ENCODE measurements at places on chromosomes 2 and 18.

- DNase-seq, result no peak
Measured at GRCh38 chr18:22932885-22933205, 283 bp upstream of the RBBP8 start.

DNA sequence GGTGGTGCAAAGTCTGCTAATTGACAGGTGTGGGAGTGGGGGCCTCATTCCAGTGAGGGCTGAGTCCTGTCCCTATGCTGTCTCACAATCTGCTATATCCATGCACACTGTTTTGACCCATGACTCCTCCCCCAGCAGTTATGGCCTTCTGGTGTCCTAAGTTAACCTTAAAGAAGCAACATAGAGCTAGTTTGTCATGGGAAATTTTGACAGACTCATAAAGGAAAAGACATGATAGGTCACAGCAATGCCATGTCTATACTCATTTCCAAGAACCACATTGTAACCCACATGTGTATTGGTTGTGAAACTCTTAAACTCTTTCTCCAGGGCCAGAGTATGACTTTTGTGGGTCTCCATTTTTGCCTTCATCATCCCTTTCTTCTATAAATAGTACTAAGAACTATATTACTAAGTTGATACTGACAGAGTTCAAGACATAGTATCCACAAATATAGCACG lies 78.2 kb upstream of the SLC1A4 start:
- no peak for DNase-seq

- no peak for DNase-seq
Measured at GRCh38 chr2:207813942-207814341, 44.2 kb upstream of the FZD5 start.

- DNase-seq, result no peak
Measured at GRCh38 chr2:216392945-216393840, 19.1 kb upstream of the SMARCAL1 start.

DNA sequence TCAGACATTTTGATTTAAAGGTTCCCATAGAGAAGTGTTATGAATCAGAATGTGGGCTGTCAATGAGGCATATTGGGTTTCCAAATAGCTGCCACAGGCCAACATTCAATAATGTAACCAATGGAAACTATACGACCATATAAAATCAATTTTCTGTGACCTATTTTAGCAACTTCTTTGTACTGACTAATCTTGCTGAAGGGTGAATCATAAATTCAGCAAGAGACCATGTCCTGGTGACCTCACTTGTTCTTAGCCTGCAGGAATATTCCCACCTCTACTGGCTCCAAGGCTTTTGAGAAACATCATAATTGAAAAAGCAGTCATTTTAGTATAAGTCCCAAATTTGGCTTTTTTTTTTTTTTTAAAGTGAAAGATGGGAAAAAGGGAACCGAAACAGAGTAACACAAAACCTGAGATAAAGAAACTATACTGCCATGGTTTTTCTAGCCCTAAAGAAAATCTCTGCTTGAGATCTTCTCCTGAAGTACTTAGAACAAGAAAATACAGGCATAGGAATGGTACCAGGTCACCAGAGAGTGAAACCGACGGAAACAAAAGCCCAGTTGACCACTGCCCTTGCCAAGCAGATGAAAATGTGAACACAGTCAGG lies 32.1 kb downstream of the PLEKHM3 start:
- DNase-seq, result no peak

DNA sequence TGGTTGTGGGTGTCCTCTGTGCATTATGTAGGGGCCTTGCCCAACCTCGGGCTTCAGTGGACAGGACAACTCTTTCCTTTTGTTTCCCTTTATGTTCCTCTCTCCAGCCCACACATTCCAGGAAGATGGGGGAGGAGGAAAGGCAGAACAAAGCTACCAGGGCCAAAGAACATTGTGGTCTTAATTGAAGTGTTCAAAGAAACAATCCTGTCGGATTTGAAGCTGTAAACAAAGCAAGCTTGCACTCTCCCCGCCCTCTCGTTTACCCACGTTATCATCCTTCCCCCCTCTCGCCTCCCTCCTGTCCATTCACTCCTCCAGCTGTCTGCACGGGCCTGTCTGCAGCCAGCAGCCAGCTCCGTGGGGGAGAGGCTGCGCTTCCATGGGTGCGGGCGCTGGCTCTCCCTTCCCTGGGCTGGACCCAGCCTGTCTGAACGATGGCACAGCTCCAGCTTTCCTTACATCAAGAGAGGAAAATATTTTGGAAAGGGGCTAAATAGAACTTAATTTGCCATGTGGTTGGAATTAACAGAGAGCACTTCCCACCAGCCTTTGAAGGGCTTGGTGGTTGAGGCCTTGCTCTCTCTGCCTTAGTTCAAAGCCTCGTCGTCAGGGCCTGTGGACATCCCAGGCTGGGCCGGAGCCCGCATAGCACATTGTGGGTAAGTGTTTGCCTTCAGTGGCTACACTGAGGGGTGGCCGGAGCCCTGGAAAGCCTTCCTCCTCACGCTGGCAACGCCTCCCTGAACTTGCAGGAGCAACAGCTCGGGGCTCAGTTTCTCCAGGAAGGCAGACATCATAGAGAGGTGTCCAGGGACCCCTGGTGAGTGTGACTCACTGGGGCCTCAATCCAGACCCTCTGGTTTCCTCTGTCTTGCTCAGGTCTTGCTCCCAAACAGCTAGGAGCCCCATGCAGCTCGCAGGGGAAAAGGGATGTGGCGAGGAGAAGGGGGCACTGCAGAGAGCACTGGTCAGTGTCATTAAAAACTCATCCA lies 60.6 kb upstream of the HS6ST1 start:
- no peak for DNase-seq

DNA sequence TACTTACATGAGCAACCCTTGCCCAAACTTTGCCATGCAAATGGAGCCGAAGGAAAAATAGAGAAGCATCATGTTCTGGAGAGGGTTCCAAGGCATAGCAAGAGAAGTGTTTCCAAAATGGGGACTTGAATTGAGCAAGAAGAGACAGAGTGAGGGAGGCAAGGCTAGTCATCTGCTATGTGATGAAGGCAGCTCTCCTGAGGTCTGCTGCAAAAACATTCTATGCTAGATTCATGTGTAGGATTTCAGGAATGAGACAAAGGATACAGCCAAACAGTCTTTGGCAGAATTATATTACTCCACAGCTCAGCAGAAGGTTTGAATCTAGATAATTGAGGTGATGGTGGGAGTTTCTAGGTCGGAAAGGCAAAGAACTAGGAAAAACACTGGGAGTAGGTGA lies 24.1 kb upstream of the MRPL19 start:
- DNase-seq, result no peak

DNA sequence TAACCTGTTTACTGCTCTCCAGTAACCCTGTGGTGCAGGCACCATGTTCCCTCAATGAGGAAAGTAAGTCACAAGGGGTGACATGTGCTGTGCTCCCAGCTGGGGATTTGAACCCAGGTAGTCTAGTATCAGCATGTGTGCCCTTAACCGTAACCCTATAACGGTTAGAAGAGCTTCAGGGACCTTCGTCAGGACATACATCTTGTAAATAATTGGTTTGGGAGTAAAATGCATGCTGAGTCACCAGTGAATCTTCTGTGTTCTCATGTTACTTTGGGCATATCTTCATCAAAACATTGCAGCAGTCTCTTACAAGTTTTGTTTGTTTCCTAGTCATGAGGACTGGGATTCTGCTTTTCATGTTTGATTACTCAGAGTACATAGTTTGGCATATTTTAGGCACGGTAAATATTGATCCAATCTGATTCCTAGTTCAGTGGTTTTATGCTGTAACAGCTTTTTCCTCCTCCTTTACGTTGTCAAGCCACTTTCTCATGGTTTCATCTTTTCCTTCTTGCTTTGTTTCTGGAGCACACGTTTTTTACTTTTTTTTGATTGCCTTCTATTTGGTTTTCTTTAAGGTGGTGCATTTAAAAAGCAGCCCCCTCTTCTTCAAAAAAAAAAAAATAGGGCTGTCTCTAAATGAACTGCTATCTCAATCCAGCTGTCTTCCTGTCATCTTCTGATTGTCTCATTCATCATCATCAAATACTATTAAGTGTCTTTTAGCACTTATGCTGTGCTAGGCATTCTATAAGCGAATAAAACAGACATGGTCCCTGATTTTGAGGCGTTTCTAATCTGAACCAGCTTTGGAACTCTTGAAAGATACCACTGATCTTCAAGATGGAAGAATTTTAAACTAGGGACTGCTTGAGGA lies 50.4 kb downstream of the CLIP4 start:
- peak; percentile 40 for DNase-seq

DNA sequence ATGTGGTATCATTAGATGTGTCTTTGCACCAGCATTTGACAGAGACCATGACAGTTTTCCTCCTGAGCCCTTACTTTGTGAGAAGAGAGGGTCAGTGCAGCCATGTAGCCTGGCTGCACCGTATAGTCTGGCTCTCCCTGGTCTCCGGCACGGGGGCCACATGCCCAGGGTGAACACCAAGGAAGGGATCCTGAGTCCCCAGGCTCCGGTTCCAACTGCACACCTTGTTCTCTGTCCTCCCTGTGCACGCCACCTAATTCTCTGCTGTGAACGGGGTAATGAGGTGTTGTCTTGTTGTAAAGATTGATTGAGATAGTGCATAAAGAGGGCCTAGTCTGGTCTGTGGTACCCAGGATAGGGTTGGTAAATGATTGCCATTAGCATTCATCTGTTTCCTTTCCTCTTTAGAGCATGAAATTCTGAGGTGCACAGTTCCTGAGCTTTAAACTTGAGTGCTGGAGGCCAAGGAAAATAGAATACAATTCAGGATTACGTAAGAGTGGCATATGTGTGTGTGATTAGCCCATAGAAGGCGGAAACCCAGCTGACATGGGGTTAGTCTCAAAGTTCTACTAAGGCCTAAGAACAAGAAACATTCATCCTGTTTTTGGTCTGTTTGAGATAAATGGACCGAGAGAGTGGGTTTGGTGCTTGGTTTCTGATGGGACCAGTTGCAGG lies 55.5 kb downstream of the NCK2 start:
- no peak for DNase-seq

DNA sequence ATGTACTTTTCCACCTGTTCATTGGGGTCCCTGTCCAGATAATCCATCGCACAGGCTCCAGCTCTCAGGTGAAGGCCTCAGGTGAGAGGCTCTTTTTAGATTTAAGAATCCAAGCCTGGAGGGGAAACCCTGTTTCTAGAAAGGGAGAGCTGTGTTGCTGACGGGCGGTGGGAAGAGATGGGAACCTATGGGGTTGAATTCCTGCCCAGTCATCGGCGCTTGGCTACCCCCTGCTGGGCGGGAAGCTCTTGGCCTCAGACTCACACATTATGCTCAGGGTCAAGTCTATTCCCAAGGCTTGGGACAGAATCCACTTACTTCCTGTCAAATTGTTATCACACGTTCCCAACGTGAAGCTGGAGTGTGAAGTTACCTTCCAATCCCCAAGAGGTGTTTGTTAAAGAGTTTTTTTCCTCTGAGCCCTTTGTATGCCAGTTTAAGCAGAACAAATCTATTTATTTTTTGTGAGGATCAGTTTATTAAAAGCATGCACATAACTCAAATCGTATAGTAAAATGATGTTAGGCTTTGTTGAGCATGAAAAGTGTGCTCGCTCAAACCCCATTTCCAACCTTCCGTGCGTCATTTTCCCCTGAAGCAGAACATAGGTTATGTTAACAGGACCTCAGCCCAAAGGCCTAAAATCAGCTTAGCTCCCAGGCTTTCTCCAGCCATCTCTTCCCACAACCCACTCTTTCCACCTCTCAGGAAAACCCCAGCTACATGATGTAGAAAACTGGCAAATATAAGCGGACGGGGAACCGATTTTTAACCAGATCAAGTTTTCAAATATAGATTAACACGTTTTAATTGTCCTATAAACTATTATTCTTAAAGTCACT lies 181.7 kb upstream of the ETAA1 start:
- DNase-seq, result peak; percentile 86

DNA sequence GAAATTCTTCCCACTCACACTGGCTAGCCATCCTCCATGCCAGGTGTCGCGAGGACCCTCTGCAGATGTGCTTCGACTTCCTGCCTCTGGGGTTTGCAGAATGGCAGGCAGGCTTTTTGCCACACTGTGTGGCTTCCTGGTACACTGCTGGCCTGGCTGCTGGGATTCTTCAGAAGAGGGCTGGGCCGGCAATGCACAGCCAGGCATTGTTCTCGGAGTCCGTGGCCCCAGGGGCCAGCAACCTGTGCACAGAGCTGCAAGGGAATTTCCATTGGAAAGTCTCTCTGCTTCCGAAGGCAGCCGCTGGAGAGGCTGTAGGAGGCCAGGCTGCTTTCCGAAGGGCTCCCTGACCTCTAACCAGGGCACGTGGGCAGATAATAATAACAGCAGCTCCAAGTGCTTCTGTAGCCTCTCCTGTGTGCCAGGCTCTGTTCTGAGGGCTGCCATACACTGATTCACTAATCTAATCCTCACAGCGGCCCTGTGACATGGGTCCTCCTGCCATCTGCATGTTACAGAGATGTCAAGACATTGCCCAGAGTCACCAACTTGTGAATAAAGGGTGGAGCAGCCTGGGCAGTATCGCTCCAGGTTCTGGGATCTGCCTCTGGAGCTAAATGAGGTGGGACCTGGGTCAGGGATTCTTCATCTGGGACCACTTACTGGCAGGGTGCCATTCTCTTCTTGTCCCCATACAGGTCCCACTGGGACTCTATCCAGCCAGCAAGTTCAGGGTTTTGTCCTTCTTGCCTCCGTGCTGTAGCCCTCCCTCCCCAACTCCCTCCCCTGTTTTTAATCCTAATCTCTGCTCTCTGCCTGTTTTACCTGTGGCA lies 5.0 kb downstream of the LDLRAD4 start:
- DNase-seq, result peak; percentile 29

GRCh38 chr2:191832668-191833067 lies 14.2 kb downstream of the CAVIN2 start:
- DNase-seq, result no peak

DNA sequence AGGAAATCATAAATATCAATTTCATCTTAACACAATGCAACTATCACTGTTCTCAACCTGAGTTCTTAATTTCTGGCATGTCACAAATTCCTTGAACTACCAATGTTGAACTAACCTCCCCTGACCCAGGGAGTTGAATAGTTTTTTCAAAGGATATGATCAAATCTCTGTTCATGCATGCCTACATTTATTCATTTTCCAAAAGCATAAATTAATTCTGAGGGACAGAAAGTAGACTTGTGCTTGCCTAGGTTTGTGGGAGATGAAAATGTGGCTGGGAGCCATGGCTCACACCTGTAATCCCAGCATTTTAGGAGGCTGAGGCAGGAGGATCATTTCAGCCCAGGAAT lies 175.7 kb downstream of the TGIF1 start:
- no peak for DNase-seq

DNA sequence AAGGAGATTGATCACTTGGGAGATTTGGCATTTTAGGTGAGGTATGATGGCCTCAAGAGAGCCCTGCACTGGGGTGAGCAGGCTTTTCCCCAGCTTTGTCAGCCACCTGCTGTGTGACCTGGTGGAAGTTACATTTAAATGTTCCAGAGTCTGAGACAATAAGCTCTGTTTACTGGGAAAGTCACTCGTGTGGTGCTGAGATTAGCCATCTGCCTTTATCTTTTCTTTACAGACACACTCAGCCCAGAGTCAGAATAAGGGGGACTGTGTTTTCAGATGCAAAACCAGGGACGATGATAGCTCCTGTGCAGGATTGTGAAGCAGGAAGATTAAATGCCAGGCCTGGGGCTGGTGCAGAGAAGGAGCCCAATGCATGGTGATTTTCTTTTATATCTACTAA lies 47.9 kb downstream of the SH3RF3 start:
- DNase-seq, result no peak
